IMR-90 (cell line): ENCODE measurements at places on chromosomes 4 and X. TPM values are rescaled to one million over a fixed set of nuclear protein-coding genes. Genes with fewer than 3 reads are reported as not detected.
A peak's percentile ranks its signal among the peaks of the same experiment; 100 is the strongest.

The TEX13C gene
- polyA plus RNA-seq = not detected in 2 replicates

DNA sequence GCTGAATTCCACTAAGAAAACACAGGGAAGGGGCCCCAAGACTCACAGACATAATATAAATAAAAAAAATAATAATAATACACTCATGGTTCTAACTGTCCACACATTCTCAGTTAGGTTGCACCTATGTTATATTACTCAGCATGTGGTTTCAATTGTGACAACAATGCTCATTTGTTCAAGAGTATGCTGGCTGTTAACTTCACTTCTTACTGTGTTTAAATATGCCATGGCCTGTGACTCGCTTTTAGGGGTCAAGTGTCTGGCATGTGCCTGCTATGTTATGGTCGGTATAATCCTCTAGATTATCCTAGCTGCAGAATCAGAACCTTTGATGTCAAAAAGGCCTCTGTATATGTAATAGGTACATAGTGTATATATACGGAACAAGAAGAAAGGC lies 324.8 kb upstream of the INTU start:
- H3K27ac ChIP-seq = no peak overlapping the region
- no peaks in the 10 kb centered on the region for H3K27me3 ChIP-seq
- H3K36me3 ChIP-seq = no peaks in the 10 kb centered on the region
- no peaks in the 10 kb centered on the region for H3K4me1 ChIP-seq
- DNase-seq = no peak

The USP17L28 gene
- polyA plus RNA-seq = not detected in 2 replicates

The DMRTC1 gene
- polyA plus RNA-seq = not detected in 2 replicates

DNA sequence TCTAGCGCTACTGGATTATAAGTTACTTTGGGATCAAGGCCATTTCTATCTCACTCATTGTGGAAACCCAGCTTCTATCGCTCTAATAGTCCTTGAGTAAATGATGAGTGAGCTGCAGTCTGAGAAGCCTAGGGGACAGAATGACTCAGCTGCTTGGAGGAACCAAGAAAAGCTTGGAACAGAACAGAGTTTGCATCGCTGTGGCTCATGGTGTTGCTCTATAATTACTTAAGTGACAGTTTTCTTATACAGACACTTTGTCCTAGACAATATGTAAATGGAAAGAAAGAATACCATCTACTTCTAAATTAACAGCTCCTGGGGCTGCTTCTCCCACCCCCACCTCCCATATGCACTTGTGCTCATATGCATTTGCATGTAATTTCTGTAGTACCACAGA lies 156.9 kb downstream of the SLIT2 start:
- H3K4me1 ChIP-seq = no peaks in the 10 kb centered on the region
- no peak overlapping the region for H3K4me3 ChIP-seq
- H3K27ac ChIP-seq = no peak overlapping the region
- H3K27me3 ChIP-seq = no peaks in the 10 kb centered on the region
- DNase-seq = peak; percentile 56

The CDK16 gene
- 106 and 116 TPM in 2 replicates for polyA plus RNA-seq

DNA sequence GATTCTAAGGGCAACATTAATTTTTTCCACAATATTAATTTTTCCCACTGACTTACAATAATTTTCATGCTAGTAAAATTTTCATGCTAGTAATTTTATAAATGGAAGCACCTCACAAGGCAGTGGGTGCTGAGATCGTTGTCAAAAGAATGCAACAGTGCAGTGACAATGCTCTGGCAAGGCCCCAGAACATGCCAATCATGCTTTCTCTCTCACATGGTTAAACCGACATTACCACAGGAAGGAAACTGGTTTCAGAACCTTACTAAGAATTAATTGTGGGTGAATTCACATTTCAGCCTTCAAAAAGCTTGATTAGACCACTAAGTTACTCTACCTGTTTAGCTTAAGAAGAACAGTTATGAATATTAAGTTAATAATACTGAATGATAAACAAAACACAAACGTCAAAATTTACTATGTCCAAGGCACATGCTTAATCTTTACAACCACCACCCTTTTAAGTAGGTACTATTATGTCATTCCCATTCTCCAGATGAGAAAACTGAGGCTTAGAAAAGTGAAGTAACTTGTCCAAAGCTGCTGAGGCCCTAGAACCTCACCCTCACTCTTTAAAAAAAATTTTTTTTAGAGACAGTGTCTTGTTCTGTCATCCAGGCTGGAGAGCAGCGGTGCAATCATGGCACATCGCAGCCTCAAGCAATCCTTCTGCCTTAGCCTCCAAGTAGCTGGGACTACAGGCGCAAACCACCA lies 10.0 kb upstream of the OPHN1 start:
- H3K27ac ChIP-seq = no peak overlapping the region
- peak; percentile 15 for DNase-seq
- H3K27me3 ChIP-seq = peaks cover 2% of the 10 kb centered on the region; the same call in 1 of the 2 replicates
- H3K4me3 ChIP-seq = no peak overlapping the region
- no peaks in the 10 kb centered on the region for H3K4me1 ChIP-seq

The CDX4 gene
- not detected in 2 replicates for polyA plus RNA-seq
